ENCODE measurements at places on chromosomes 5 and 9. TPM values are rescaled to one million over a fixed set of nuclear protein-coding genes. Genes with fewer than 3 reads are reported as not detected.

The TRAF1 gene
- total RNA-seq: 2.1 TPM

The GIN1 gene
- 8.9 TPM for total RNA-seq

The MOB3B gene
- total RNA-seq: 0.30 TPM

The SLC36A1 gene
- total RNA-seq: 6.2 TPM

The ATOSB gene
- 55.5 TPM for total RNA-seq

The CEL gene
- total RNA-seq: 0.46 TPM

The IFNA4 gene
- not detected for total RNA-seq

The PLAA gene
- total RNA-seq: 67.2 TPM

The KIF12 gene
- not detected for total RNA-seq

The SLC25A2 gene
- 0.30 TPM for total RNA-seq

The SLC38A9 gene
- total RNA-seq: 31.7 TPM

The GPRIN1 gene
- total RNA-seq: 7.3 TPM

The PTAR1 gene
- total RNA-seq: 99.5 TPM

The DRD1 gene
- not detected for total RNA-seq

The CCL27 gene
- 0.59 TPM for total RNA-seq

The TIMD4 gene
- not detected for total RNA-seq

The KCNV2 gene
- total RNA-seq: not detected

The TRIP13 gene
- 4.2 TPM for total RNA-seq

Measured in smooth muscle cell of the umbilical artery (primary cell).